Activated effector memory CD4-positive, alpha-beta T cell treated with anti-CD3 and anti-CD28 coated beads, Interleukin-2, amount 50 U/mL, for 16 hours (primary cell): ENCODE measurements at places on chromosomes 6 and 20.
A peak's percentile ranks its signal among the peaks of the same experiment; 100 is the strongest.

GRCh38 chr6:13496513-13497190 lies 9.3 kb upstream of the GFOD1 start:
- DNase-seq = no peak

GRCh38 chr20:33522256-33522820 lies 32.4 kb downstream of the CBFA2T2 start:
- DNase-seq = no peak

DNA sequence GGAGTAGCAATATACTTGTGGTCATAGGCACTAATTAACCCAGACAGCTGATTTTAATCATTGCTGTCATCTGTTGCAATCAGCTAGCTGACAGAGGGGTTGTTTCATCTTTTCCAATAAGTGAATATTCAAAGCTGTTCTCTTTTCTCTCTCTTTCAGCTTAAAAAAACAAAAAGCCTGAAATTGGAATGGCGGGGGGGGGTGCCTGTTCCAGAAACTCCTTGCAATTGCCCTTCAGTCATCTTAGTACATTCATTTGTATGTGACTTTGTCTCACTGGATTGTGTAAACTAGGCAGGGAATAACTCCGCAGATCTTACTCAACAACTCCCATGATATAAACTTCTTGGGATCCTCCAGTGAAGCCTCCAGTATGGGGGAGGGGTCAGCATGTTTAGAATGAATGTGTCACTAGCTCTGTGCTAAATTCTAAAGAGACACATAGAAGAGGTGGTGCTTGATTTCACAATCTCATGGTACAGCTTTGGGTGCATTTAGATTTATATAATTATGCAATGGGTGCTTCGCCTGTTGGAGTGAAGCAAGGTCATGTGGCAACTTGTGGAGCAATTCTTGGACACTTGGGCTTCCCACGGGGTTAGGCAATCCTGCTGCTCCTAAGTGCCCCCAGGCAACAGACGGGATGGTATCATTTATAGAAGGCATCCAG lies 40.1 kb downstream of the SLC24A3 start:
- DNase-seq = no peak

GRCh38 chr20:45138561-45139300 lies 14.5 kb upstream of the WFDC12 start:
- peak; percentile 82 for DNase-seq

DNA sequence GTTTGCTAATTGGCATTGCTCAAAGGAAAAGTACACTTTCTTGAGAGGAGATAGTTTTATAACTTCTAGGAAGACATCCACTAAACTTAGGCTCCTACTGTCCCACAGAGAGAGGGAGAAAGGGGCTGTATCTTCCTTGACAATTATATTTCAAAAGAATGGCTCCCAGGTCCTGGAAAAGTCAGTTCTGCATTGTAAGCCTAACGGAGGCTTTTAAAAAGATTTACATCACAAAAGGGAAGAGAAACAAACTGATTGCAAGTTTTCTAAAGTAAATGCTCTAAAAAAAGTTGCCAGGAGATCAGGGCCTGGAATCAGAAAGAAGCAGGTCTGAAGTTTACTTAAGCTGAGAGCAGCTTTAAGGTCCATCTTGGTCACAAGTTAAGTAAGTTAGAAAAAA lies 839.5 kb downstream of the FRK start:
- DNase-seq = no peak

DNA sequence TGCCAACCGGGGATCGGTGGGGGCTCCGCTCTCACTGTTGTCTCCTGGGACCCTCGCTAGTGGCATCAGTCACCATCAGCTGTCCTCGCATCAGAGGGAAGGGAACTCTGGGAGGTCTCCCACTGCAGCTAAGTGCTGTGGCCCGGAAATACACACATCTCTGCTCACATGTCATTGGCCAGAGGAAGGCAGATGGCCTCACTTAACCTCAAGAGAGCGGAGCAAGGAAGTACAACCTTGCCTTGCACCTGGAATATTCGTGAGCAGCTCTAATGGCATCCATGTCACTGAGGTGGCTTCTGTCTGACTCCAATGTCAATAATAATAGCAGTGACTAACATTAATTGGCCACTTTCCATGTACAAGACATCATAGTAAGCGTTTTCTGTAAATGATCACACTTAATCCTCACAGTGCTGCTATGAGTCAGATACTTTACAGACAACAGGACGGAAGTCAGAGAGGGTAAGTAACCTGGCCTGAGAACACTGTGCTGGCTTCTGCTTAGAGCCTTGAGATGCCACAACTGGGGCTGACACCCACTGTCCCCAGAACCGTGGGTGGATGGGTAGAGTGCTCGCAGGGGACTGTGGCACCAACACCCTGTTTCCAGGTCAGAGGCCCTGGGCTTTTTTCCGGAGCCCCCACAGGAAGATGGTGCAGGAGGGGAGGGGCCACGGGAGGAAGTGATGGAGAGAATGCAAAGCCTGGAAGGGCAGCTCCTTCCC lies 6.0 kb downstream of the LHFPL5 start:
- no peak for DNase-seq
